ENCODE measurements at places on chromosomes 13 and 19.

- no peak for DNase-seq
These were observed 678.5 kb upstream of the PCDH20 start for GRCh38 chr13:62093984-62094780.

DNA sequence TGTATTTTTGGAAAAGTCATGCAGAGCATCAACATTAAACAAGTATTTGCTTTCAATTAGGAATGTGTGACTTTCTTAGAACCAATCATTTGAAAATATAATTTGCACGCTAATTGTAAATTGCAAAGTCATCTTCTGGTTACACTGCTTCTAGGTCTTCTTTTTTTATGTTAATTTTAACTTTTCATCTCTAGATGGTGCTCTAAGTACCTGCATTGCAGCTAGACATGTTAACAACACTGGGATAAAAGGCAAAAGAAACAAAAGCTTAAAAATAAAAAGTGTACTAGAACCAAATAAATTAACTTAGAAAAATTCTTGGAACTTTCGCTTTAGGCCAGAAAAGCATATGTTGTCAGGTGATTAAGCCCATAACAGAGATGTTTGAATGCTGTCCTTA lies 2758.2 kb downstream of the PCDH9 start:
- DNase-seq: no peak

- no peak for DNase-seq
These were observed 49.6 kb downstream of the MYO9B start for GRCh38 chr19:17125062-17125727.

- no peak for DNase-seq
These were observed 1003.7 kb downstream of the SLITRK1 start for GRCh38 chr13:82878536-82878935.

GRCh38 chr19:38061294-38061693 lies 154.3 kb downstream of the SIPA1L3 start:
- no peak for DNase-seq

GRCh38 chr19:2049741-2050348 lies 1.2 kb downstream of the MKNK2 start:
- DNase-seq: peak; percentile 69

GRCh38 chr19:51020988-51021651 lies 1.6 kb upstream of the KLK10 start:
- DNase-seq: no peak
